Hepatic stellate cell (primary cell): ENCODE measurements at places on chromosomes 5 and 9.

DNA sequence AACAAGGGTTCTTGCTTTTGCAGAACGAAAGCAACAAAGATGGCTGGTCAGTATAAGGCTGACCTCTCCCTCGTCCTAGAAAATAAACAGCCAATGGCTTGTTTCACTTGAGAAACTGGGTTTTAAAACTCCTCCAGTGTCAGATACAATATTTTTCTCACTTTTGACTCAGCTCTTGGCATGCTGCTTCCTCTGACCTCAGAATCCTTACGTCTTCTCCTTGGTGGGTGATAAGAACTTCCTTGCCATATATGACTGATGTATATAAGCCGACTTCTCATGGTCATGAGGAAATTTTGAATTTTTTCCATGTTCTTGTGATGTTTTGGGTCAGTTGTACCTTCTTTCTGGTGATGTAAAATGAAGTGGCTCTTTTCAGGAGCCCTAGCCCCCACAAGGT is 3.8 kb downstream of the ZNF618 start:
- DNase-seq, result no peak

DNA sequence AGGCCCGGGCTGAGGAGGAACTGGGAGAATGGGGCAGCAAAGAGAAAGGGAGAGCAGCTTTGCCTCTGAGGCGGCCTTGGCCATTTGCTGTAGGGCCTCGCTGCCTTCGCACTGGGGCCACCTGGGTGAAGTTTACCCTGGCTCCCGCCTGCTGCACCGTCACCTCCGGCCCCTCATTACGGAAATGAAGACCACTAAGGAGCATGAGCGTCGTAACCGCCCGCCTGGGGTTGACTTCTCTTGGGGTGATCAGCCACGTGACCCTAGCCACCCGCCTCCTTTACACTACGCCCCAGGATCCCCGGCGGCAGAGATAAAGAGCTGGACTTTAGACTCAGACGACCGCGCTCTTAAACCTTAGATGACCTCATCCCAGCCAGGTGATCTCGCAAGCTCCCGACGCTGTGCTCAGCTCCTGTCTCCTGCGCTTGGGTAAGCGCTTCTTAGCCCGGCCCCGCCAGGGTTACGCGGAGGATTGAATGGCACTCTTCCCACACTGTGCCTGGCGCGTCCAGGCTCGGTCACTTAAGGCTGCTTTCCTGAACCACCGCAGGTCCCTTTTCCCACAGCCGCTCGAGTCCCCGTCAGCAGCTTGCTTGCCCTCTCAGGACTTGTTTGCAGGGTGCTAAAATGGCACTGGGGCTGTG is 107.9 kb upstream of the LARP1 start:
- peak; percentile 37 for DNase-seq

DNA sequence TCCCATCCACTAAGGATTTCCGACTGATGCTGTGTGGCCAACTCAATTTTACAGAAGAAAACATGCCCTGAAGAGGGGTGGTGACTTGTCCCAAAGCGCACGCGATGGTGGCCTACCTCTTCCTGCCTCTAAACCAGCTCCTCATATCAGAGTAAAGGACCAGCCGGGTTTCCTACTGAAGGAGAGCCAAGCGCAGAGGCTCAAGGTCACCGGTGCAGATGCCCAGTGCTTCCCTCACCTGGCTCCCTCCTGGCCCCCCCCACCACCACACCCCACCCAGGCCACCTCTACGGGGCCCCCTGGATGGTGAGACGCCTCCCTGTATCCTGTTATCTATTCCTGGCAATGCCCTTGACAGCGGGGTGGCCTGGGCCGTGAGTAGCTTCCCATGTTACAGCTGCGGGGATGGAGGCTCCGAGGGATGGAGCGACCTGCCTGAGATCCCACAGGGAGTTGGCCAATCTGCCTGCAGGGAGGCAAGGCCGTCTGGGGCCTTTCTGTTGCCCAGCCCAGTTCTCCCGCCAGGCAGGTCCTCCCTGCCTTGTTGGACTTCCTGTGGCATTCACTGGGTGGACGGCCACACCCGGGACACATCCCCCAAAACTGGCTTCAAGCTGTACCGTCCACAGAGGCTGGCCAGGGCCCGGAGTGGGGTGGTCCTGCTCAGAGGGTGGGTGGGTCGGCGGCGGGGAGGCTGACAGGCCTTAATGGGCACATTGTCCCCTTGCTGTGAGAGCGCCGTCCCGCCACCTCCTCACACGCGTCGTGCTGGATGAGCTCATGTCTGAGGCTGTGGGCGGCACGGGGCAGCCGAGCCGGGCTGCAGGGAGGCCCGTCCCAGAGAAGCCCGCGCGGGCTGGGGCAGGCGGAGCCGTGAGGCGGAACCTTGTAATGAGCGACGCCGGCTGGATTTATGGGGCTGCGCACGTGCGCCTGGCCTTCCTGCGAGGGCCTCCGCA is 72.5 kb downstream of the MACROH2A1 start:
- DNase-seq, result no peak

DNA sequence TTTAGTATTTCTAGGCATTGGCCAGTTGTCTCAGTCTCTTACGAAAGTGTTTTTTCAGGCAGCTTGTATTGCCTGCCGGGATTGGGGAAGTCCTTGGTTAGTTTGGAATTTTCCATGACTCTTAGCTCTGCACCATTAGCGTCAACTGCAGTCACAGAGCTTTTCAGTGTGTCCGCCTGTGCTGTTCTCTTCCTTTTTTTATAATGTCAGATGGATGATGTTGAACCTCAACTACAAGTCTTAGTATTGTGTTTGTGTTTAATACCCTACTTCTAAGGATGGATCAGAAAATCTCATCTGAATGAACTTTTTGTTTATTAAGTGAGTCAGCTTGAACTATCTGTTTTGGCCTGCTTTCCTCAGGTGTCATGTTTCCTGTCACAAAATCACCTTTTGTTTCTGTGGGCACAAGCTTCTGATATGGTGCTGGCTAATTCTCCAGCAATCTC is 33.1 kb downstream of the ATP6V0E1 start:
- DNase-seq, result peak; percentile 41

DNA sequence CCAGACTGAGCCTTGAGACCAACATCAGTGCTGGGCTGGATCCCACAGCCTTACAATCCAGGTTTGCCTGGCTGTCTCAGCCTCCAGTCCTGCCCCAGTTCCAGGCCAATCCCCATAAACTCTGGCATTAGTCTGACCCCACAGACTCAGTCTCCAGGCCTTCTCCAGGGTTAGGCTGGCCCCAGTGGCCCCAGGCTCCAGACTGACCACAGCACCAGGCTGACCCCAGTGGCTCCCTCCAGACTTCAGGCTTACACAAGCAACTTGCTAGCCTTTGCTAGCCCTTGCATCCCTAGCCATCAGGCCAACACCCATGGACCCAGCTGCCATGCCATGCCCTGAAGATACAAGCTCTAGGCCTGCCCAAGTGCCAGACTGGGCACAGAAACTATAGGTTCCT is 1326.0 kb upstream of the C9orf72 start:
- no peak for DNase-seq
